Iris pigment epithelial cell (primary cell): ENCODE measurements at places on chromosomes 13 and 19.

DNA sequence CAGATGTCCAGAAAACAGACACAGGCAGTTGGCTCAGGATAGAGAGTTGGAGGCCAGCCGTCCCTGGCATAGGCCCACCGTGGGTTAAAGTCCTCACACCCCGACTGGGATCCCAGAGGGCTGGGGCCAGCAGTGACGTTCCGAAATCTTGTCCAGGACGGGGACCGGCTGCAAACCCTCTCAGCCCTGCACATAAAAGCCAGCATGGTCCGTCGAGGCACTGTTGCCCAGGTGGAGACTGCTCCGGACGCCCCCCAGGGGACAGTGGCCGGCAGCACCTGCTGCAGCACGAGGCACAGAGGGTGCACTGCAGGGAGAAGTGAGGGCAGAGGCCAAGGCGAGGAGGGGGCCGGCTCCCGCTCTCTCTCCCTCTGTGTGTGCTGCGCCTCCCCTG is 4.3 kb upstream of the IFNL2 start:
- no peak for DNase-seq

DNA sequence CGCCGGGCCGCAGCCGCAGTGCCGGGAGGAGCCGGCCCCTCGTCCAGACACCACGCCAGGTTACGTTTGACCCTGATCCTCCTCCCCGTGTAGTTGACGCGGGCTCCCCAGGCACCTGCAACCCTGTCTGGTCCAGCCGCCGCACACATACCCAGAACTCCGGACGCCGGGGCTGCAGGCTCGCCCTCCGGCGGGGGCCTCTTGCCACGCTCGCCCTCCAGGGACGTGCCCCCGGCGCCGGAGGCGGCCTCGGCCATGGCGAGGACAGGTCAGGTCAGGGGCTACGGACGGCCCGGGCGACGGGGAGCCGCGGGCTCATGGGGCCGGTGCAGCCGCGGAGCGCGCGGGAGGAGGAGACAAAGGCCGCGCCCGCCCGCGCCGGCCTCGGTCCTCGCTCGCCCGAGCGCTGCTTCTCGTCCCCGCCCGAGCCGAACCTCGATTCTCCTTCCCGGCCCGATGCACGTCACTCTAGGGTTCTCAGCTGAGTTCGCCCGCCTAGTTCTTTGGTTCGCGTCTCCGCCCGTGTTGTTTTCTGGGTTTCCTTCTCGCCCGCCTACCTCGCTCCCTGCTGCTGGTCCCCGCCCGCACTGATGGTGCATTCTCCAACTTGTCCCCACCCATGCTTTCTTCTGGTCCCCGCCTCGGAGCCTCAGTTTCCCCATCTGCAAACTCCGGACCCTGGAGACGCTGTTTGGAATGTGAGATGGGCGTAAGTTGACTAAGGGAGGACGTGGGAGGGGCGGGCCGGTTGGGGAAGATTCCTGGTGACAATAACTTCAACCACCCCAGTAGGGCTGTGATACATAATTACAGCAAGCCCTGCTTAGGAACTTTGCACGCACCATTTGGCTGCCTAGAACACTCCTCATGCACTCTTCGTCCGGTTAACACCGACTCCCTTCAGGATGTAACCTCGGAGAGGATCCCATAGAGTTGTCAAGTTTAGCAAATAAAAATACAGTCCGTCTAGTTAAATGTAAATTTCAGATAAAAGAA is at the start of gene ANO8:
TSS of gene ANO8 (minus strand) at position 442 of the 996 bp plus-strand sequence. CDS start at position 257, 185 bp downstream.
- peak; percentile 99 for DNase-seq

DNA sequence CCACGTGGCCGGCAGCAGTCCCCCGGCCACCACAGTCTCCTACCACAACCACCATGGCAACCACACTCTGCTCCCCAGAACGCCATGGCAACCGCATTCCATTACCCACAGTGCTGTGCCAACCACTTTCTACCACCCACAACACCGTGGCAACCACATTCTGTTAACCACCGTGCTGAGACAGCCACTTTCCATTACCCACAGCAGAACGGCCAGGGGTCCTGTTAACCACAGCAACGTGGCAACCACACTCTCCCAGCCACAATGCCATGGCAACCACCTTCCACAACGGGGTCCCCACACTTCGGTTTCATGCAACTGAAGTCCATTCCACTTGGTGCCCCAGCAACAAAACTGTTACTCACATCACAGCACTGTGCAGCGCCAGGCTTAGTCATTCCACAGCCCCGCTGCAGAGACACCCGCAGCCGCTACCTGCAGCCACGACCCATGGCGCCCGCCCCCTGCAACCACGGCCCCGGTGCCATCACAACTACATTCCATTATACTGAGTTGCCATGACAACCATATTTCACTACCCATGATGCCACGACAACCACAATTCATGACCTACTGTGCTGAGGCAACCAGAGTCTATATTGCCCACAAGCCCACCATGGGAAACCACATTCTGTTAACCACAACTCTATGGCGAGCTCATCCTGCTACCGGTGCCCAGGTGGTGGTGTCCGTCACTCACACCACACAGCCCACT is 10.0 kb downstream of the DPF1 start:
- DNase-seq, result peak; percentile 42

DNA sequence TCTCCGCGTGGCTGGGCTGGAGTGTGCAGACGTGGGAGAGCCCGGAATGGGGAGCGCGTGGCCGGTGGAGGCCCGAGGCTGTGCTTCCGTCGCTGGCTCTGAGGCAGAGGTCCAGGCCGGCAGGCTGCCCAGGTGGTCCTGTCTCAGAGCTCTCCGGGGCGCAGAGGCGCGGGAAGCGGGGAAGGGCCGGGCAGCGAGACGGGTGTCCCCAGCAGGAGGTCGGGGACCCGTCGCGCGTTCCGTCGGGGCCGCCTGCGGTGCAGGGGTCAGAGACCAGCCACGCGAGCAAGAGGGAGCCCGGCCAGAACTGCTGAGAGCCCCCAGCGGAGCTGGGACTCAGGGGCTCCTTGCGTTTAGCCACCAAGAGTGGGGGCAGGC is 1.3 kb upstream of the C1QTNF9 start:
- DNase-seq, result no peak

DNA sequence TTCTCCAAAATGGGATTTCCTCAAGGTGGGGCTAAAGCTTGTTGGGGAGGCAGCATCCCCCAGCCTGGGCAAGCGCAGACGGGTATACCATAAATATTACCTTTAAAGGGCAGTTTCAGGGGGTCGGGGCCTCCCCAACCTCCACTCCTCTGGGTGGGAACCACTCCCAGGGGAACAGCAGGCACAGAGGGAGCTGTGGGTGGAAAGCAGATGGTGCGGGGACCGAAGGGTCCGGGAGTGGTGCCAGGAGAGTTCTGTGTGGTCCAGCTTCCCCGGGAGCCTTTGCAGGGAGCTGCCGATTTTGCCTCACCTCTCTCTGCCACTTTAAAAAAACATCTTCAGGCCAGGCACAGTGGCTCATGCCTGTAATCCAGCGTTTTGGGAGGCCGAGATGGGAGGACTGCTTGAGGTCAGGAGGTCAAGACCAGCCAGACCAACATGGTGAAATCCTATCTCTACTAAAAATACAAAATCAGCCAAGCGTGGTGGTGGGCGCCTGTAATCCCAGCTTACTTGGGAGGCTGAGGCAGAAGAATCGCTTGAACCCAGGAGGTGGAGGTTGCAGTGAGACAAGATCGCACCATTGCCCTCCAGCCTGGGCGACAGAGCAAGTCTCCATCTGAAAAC is 5.5 kb downstream of the MAST3 start:
- no peak for DNase-seq

DNA sequence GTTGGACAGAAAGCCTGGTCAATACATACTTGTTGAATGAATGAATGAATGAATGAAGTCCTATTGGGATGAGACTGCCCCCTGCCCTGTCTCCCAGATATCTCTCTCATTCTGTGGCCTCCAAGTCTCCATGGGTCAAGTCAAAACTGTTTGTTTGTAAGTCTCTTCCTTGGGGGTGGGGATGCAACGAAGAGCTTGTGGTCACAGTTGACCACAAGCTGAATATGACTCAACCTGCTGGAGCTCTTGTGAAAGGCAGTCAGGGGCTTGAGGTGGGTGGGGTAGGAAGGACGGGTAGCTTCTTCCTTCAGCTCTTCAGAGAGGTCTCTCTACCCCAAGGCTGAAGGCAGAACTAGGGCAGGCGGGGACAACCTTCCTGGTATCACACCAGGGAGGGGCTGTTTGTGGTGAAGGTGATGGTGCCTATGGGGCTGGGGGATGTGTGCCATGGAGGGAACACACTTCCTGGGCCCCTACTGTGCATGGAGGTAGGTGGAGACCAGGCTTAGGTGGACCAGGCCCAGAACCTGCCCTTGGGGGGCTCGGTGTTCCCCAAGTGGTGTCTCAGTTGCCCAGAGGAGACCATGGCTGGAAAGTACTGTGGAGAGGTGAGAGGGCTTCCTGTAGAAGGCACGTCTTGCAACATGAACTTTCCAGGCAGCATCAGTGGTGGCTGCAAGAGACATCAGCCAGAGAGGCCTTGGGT is 8.0 kb downstream of the MYO1F start:
- DNase-seq, result peak; percentile 99

DNA sequence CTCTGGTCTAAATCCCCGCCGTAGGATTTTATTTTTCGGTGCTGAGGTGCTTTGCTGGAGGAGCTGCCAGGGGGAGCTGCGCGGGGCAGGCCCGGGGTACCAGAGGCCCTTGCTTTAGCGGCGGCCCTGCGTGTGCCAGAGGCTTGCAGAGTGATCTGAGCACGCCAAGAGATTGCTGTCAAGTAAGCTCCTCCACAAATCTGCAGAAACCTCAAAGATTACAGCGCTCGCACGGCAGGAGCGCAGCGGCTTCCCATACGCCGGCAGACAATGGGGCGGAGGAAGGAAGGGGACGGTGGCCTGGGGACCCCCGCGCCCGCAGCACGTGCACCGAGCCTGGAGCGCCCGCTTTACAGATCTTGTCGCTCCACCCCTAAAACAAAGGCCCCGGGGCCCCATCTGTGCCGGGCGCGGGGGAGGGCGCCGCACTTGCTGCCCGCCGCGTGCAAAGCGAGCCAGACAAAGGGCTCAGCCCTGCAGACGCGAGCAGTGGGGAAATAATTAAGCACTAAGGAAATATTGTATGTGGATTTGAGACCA is 9.1 kb upstream of the C19orf12 start:
- peak; percentile 40 for DNase-seq

- peak; percentile 65 for DNase-seq
Measured at GRCh38 chr13:28641600-28641926, 17.4 kb upstream of the POMP start.

- DNase-seq, result no peak
Measured at GRCh38 chr13:95707442-95708390, 30.8 kb downstream of the DNAJC3 start.
